ENCODE measurements at places on chromosomes 12 and 14.

GRCh38 chr14:31867570-31867969 lies 209.5 kb upstream of the ARHGAP5 start:
- no peak for DNase-seq

- no peak for DNase-seq
Measured at GRCh38 chr14:57212919-57213318, 55.8 kb downstream of the EXOC5 start.

DNA sequence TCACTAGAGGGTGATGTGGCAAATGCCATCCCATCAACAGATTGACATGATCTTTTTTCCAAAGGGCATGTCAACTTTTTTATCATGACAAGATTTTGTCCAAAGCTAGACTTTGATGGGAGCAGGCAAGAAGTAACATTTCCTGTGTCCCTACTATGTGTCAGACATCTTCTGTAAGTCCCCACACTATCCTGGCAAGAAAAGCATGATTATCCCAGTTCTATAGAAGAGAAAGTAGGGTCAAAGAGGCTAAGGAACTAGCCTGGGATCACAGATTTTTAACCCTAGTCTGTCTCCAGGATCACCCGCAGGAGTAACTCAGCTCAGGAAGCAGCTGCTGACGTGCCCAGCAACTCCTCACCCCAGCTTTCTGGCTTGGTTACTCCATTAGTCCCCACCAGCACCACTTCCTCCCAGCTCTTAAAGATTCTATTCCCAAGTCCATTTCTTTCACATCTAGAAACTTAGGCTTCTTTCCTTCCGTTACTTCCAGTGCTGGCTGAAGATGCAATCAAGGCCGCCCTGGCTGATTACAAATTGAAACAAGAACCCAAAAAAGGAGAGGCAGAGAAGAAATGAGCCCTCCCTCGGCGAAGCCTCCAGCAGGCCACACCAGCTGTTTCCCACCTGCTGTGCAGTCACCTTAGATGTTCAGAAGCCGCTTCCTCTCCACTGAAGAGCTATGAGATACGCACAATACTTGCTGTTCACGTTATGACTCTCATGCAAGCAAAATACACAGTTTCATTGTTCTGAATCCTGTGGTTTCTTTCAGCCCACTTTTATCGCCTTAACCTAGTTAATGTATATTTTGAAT lies 6.2 kb downstream of the ISCU start:
- DNase-seq = no peak

DNA sequence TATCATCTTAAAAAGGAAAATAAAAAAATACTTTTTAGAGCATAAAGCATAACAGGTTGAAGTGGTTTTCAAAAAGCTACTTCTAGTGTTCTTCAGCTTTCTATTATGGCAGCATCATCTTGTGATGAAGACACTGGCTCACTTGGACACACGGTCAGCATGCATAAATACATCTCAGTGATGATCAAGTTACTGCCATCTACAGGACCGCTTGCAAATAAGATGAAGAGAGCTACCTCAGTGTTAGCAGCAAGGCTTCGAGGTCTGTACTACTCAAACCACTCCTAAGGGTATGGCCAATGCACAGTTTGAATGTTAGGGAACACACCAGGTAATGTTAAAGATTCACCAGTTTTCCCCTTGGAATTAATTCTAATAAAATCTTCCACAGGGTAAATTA lies 58.8 kb downstream of the GALC start:
- no peak for DNase-seq

DNA sequence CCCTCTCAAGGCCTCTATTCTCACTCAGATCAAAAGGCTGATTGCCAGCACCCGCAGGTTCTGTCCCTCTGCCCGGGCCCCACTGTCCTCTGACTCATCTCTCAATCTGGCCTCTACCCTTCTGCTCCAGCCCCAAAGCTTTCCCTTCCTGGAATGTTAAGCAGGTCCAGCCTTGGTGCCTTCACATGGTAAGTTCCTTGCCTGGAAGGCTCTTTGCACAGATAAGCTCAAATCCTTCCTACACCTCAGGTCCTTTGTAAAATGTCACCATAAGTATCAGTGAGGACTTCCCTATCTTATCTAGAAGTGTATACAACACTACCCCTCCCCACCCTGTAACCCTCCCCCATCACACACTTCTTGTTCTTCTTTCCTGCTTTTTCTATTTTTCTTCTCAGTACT lies 22.2 kb downstream of the LPCAT3 start:
- peak; percentile 54 for DNase-seq

GRCh38 chr14:62081951-62082350 lies 319.7 kb downstream of the SNAPC1 start:
- no peak for DNase-seq
